ENCODE measurements at places on chromosomes 1 and 21. TPM values are rescaled to one million over a fixed set of nuclear protein-coding genes. Genes with fewer than 3 reads are reported as not detected.

DNA sequence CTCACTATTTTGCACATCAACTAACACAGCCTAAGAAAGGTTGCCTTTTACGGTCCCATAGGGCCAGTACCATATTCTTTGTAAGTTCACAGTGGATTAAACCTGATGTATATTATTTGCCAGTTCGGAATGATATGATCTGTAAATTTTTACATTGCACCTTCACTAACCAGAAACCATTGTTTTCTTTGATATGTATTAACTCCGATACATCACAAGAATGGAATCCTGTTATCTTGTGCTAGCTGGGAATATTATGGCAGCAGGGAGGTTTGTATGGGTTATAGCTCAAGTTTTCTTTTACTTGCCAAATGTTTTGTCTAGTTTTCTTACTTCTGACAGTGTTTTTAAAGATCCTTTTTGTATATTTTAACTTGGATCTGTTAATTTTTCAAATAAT lies 51.4 kb upstream of the S1PR1 start:
- DNase-seq: no peak

DNA sequence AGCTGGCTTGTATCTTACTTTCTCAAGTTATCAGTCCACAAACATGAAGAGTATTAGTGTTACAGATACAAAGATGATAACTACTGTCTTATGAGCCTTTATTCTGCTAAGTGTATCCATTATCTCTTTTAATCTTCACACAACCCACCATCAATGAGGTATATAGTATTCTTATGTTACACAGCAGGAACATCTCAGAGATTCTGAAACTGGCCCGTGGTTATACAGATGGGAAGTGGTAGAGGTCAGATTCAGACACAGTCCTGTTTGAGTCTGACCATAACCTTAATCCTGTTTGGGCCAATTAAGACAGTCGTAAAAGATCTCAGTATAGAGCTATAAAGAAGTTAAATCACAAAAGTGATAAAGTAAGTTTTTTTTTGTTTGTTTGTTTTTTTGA lies 5.1 kb upstream of the TMEM269 start:
- DNase-seq: no peak

DNA sequence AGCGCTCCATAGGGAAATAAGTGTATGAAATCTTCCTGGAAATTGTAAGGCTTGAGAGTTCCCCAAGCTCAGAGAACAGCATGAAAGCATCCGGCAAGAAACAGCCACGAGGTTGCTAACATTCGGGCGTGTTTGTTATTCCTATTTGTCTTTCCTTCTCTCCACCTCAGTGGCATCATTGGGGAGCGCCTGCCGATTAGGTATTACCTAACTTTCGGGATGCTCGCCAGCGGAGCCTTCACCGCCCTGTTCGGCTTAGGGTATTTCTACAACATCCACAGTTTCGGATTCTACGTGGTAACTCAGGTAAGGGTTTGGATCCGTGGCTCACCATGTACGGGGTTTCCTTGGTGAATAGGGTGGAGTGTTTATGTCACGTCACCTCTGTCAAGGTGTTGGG lies 25.7 kb downstream of the SLC37A1 start:
- DNase-seq: no peak

- no peak for DNase-seq
These were observed 146.8 kb upstream of the DMRTA2 start for GRCh38 chr1:50570066-50570468.

DNA sequence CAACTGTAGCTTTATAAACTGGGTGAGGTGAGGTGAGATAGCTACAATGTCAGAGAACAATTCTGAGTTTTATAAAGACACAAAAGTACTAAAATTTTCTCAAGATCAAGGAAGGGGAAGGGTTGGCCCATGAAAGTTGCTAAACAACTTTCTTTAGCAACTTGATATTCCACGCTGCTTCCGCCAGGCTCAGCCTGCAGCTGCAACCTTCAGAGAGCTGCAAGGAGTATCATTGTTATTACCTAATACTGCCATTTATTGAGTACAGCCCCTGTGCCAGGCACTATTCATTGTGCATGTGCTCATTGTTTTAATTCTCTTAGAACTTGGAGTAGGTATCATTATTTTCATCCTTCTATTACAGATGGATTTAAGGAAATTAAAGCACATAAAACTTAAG lies 34.1 kb upstream of the SUCO start:
- no peak for DNase-seq

DNA sequence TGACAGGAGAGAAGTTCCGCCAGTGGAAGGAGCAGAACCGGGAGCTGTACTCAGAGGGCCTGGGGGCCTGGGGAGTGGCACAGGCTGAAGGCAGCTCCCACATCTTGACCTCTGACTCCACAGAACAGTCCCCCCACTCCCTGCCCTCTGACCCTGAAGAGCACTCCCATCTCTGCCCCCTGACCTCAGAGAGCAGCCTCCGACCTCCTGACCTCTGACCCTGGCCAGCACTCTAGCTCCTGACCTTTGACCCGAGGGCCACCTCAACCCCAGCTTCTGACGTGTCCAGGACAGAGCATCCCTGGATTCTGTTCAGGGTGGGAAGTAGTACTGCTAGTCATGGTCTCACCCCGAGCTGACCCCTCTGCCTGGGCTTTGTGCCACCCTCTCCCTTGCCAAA lies 1.1 kb upstream of the CATSPER4 start:
- no peak for DNase-seq

DNA sequence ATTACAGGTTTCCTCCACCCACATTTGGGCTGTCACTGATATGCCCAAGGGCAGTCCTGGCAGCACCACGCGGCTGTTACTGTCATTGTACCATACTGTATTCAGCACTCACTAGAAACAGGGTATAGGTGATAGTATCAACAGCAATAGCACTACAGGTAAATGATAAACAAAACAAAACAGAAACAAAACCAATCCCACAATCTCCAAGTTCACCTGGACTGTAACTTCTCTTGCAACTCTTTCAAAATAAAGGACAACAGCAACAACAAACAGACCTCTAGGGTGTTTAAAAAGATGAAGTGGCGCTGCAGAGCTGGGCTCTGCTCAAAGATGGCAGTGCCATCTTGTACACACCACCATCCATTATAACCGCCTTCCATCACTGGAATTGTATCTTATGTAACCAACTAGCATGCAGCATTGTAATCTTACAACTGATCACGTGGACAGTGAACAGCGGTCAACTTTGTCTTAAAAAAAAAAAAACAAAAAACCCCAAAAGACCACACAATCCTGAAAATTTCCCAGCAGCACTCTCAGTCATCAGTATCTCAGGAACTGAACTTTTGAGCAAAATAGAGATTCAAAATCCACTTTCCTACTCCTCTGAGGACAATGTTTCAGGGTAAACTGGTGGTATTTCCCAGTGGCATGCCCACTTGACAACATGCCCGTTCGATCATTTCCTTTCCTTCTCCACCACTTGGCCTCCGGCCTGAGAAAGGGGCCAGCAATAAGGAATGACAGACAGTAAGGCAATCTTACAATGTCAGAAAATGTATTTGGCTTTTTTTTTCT lies 3.8 kb downstream of the IRF2BP2 start:
- no peak for DNase-seq

- DNase-seq: no peak
These were observed 1.1 kb downstream of the FOXO6 start for GRCh38 chr1:41362357-41362721.

DNA sequence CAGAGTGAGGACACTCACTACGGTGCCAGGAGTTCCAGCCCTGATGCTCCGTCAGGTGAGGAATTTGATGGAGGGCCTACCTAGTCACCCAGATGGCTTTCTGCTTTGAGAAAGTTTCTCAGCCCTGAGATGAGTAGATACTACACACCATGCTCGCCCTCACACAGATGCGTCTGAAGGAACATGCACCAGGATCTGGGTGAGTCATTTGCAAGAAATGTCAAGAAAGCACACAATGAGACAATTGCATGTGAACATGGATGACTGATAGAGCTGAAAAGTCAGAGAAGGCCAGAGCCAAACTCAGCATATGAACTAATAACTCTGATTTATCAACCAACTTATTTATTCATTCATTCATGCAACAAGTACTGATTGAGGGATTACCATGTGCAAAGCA lies 483.9 kb downstream of the OMA1 start:
- no peak for DNase-seq

GRCh38 chr21:17693801-17694200 lies 81.1 kb upstream of the BTG3 start:
- DNase-seq: no peak

DNA sequence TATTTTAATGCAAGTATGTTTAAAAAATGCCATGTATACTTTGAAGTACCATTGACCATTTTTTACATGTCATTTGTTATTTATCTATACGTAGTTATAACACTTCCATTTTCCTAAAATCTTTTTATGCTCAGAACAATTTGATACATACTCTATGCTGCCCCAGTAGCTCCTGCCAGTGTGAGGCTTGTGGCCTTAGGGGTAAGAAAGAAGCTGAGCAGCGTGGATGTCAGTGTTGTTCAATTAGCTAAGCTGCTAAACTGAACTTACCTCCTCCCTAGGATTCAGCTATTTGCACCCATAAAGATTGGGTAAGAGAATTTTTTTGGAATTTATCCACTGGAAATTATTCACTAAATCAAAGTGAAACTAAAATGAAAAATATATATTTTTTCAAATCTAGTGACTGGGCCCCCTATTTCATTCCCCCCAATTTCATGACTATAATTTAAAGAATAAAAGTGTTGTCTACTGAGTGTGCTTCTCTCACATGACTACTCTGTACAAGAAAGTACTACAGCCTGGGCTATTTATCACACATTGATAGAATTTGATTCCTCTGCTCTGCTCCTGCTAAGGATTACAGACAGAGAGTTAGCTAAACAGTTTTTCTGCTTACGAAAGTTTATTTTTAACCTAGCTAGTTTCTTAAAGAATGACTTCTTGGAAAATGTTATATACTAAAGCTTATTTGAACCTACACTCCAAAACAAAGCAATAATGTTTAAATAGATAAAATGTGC lies 1030.3 kb upstream of the ADGRL4 start:
- no peak for DNase-seq

DNA sequence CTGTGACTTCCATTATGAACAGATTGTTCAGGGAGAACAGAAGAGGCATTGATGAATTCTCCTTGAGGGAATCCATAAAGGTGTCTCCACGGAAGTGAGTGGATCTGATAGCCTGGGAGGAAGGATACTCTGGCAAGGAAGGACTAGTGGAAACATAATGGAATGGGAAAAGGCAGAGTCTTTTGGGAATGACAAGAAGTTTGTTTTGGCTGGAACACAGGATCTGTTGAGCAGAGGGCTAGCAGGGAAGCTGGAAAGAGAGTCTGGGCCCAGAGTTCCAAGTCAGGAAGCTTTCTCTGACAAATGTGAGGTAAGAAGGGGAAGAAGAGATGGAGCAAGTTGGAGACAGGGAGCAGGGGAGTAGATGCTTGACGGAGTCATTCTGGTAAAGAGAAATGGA lies 8.1 kb downstream of the ADAMTS5 start:
- no peak for DNase-seq

DNA sequence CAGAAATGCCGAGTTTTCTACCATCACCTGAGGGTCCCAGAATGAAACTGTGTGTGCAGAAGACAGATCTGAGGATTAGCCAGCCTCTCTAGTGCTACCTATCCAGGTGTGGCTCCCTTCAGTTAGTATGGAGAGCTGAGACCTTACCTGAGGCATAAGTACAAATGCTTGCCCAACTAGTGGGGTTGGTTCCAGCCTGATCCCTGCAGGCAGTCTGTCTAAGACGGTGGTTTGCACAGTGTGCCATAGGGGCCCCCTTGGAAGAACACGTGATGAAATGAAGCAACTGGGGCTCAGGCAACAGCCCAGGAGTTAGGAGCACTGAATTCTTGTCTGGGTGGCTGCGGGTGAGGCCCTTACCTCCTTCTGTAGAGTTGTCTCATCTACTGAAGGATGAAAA lies 15.6 kb downstream of the S100A7A start:
- DNase-seq: no peak

- no peak for DNase-seq
These were observed 10.5 kb downstream of the KIF21B start for GRCh38 chr1:201013031-201013485.

- DNase-seq: no peak
These were observed 430.5 kb downstream of the MRPL39 start for GRCh38 chr21:25176637-25177412.

DNA sequence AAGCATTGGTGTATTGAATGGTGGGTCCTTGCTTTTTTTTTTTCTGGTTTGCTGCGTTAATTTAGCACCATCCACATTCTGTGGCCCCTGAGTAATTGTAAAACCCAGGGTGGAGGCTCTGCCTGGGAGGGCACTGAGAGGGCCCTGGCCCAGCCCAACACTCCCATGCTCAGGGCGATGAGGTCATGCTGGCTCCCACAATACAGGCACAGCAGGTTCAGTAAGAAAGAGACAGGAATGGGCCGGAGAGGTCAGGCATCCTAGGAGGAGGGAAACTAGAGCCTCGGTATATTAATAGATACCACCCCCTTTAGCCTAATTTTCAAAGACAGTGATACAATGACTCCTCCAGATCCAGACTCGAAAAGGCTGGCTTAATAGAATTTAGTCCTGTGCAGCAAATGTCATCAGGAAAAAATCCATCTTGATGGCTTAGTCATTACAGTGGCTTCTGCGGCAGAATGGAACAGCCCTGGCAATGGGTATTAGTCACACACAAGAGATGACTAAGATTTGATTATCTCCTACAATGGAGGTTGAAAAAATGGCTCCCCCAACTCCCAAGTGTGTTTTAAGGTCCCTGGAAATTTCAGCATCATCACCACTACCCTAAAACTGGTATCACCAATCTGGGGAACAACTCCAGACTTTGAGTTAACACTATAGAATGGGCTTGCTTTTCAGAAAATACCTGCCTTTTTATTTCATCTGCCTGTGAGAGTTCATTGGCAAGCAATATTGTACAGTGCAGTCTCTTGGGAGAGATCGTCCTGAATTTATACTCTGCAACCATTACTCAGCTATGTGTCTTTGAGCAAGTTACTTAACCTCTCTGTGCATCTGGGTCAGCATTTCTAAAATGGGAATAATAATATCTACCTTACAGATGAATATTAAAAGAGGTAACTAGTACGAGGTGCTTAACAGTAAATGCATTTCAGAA lies 43.9 kb upstream of the LYST start:
- DNase-seq: no peak

GRCh38 chr1:234705615-234706014 lies 95.6 kb upstream of the IRF2BP2 start:
- no peak for DNase-seq

RGS2 gene
- total RNA-seq: 81.8 TPM

FCRL4 gene
- not detected for total RNA-seq

FAM131C gene
- 1.9 TPM for total RNA-seq

AGO3 gene
- 33.7 TPM for total RNA-seq

SLC2A1 gene
- 74.4 TPM for total RNA-seq

NCF2 gene
- total RNA-seq: 16.8 TPM

ZNF593OS gene
- not detected for total RNA-seq

DISP1 gene
- total RNA-seq: 11.7 TPM

CCDC185 gene
- 0.10 TPM for total RNA-seq

AXDND1 gene
- 1.2 TPM for total RNA-seq

TEKT2 gene
- 2.2 TPM for total RNA-seq
